ENCODE measurements at places on chromosomes 1 and 21.

GRCh38 chr1:29237129-29237821 is 953 bp downstream of the PTPRU start:
- DNase-seq = no peak

DNA sequence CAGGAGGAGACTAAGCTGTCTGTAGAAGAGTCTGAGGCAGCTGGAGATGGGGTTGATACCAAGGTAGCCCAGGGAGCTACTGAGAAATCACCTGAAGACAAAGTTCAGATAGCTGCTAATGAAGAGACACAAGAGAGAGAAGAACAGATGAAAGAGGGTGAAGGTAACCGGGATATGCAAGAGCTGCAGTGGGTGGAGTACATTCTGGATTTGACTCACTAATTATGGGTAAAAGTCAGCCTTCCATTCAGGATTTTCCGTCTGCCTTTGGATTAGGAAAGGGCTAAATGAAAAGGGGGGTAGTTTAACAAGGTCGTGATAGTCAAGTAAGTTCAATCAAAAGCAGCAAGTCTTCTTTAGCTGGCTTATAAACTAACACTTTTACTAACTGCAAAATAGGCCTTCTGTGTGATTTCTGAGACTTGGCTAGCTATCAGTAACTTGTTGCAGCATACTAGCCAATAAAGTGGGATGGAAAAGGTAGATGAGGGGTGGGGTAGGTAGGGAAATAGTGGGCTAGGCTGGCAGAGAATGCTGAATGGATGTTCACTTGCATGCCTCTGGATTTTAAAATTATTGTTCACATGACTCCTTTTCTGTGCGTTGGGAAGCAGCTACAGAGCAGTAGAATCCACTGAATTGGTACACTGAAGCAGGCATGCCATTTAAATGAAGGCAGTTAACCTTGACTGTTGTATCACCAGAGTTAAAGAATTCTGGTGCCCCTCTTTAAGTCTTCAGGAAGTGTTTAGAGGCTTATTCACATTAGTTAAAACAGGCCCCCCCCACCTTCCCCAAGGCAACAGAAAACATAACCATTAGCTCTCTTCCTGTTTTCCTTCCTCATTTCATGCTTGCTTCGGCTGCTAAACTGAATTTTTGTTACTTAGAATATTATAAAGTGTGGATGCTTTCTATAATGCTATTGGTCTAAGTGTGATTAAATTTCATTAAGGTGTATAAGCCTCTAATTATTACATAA is 15.4 kb downstream of the CCDC17 start:
- DNase-seq = no peak

- DNase-seq = no peak
These were observed 430.0 kb upstream of the RUNX1 start for GRCh38 chr21:35479065-35479448.

DNA sequence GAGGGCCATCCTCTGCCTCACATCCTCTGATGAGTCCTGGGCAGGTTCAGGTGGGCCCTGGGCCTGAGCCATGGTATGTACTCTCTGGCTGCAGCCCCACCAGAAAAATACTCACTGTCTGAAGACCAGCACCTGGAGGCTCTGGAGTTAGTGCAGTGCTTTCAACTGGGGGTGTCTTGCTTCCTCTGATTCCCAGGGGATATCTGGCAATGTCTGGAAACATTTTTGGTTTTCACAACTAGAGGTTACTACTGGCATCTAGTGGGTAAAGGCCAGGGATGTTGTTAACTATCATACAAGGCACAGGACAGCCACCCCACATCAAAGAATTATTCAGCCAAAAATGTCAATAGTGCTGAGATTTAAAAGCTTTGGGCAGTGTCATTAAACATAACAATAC is 152.7 kb downstream of the HIVEP3 start:
- DNase-seq = no peak

GRCh38 chr1:200107004-200107470 is 79.5 kb downstream of the NR5A2 start:
- no peak for DNase-seq

DNA sequence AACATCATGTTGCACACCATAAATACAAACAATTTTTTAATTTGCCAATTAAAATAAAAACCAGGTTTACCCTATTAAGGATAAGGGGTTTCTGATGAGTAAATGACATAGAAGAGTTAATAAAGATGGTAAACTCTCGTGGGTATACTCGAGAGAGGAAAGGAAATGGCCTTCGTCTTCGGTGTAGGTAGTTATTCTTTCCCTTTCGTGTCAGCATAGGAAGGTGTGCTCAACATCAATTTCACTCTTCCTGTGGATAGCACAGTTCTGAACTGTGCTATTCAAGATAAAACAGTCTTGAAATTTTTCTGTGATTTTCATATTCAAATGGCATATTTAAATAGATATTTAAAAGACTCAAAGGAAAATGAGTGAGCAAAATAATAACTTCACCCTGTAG is 98.2 kb downstream of the RGL1 start:
- no peak for DNase-seq

- DNase-seq = no peak
These were observed 37.7 kb upstream of the GPR37L1 start for GRCh38 chr1:202084791-202085681.

DNA sequence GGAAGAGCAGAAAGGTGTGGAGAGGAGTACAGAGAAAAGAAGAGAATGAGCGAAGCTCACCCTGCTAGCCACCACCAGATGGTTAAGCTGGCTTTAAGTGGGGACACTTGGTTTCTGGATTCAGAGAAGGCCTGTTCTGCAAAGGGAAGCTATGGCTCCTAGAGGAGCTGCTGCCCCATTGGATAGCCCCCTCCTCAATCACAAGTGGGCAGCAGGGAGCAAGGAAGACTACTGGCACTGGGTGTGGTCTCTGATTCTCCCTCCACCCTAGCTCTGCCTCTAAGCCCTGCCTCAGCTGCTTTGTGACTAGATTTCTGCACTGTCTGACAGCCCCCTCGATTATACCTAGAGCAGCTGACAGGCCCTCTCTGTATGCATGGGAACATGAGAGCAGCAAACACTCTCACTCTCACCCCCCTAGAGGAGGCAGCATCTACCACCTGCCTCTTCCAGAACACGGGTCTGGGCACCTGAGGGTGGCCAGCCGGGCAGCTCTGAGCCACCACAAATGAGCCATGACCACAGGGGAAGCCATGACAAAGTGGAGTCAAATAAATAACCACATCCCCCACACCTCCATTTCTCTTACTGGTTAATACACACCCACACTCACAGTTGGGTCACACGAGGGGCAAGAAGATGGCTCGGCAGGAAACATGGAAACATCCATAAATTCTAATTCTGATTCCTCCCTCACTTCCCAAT is 13.6 kb downstream of the PLEKHA6 start:
- no peak for DNase-seq

DNA sequence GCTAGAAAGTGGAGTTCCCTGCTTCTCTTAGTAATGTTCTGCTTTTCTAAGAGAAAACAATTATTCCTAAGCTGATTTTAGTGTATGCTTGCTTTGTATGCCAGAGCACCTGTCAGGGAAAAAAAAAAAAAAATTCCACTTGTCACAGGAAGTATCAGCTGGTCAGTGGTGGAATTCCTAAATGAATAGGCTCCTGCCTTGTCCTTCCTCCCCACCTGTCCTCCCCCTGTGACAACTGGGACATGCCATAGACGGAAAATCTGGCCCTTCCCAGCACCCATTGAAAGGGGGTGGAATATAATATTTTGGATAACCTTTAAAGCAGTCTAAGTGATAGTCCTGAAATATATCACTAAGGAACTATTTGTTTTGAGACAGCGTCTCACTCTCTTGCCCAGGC is 10.8 kb downstream of the FNDC5 start:
- DNase-seq = no peak

- DNase-seq = no peak
These were observed 16.6 kb downstream of the CASZ1 start for GRCh38 chr1:10779841-10780240.

GRCh38 chr1:63414691-63415365 is 47.4 kb downstream of the ALG6 start:
- no peak for DNase-seq

GRCh38 chr1:20654104-20654690 is 7.0 kb downstream of the DDOST start:
- no peak for DNase-seq

DNA sequence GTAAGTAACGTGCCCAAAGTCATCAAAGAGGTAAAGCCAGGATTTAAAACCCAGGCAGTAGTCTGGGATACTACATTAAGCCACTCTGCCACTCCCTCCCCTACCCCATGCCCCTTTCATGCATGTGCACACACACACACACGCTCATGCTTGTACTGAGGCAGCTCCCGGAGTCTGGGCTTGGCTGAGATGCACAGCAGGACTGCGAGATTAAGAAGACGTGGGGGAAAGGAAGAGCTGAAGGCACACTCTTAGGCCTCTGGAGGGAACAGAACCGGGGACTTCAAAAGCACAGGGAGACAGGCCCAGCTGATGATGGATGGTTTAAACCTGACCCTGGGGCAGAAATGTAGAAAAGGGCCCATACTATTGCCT is 98.3 kb downstream of the GLIS1 start:
- DNase-seq = no peak

- DNase-seq = peak; percentile 76
These were observed 29.9 kb upstream of the RPTN start for GRCh38 chr1:152188673-152189591.

- no peak for DNase-seq
These were observed 176.9 kb upstream of the FMN2 start for GRCh38 chr1:239914751-239915231.

DNA sequence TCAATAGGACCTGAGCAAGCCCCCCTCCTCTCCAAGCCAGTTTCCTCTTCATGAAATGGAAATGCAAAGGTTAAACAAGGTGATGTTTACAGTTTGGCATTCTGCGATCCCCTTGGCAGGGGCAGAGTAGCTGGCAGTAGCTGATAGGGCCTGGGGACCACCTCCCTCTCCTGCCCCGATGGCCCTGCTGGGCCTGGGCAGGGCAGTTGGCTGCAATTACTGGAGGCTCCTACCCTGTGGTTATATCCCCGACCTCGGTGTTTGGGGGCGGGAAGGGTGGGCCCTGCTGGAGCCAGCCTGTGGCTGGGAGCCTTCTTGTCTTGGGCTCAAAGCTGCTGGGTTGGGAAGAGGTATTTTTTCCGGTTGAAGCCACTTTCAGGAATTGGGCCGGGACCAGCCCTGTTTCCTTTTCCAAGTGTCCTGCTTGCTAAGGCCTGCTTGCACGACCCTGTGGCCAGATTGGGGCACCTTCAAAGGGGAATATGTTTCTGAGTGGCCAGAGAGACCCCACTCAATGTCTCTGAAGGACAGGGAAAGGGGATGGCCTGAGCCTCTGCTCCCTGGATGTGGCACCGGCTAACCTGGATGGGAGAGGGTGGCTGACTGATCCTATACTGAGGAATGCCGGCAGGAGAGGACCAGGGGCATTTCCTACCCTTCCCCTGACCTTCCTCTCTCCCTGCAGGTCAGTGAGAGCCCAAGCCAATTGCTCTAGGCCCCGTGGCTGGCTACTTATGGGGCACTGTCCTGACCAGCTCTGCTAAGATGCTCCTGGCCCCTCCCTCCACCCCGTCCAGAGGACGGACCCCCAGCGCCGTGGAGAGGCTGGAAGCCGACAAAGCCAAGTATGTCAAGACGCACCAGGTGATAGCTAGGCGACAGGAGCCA is 1.9 kb downstream of the FAM110D start:
- DNase-seq = no peak

DNA sequence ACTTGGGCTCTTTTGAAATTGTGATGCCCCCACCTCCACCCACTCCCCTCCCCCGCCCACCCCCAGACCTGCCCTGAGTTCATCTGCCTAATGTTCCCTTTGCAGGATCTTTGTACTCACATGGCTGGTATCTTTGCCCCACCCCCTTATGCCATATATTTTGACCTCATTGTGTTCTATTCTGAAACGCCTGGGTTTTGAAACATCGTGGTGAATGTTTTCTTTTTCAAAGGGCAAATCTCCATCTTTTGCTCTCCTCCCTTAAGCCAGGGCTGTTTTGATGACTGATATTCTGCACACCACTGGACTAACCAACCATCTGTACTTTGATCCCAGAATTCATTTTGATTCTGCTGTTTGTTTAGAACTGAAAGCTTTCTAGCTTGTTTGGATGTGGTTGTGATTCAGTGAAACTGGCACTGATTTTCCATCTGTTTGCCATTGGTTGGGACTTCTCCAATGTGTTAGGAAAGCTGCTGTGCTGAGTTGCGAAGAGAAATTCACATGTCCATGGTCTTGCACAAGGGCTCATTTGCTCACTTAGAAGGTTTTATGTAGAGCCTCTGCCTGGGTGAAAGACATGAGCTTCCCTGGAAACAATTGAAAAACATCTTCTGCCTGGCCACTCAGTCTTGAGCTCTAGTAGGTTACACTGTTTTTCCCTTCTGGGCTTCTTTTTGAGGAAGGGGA is 16.5 kb downstream of the SMAP2 start:
- DNase-seq = no peak

DNA sequence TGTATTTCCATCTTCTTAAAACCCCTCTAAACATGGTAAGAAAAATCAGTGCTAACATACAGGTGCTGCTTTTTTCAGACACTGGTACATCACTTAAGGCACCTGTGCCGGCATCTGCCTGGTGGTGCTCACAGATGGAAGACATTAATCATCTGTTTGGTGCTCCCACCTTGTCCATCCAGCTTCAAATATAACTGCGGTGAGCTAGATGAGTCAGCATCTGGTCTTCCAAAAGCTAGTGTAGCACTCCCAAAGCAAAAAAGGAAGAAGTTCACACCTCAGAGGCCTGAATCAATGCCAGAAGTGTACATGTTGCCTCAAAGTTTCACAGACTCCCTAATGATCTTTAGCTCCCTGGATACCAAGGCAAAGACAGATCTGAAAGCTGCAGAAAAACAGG is 44.4 kb downstream of the TM2D1 start:
- DNase-seq = no peak

DNA sequence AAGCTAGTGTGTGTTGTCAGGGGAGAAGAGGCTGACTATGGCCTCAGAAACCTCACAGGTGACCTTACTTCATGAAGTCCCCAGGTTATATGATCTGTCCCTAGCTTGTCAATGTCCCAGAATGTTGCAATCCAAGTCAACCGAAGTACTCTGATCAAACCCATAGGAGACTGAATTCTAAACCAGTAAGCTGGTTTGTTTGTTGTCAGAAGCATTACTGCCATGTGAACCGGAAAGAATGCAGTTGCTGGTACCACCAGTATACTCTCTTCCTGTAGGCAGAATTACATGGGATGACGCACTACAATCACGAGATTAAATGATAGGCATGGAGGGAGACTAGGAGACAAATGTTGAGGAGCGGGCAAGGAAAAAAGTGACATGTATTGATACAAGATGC is 26.1 kb upstream of the MAN1A2 start:
- no peak for DNase-seq

DNA sequence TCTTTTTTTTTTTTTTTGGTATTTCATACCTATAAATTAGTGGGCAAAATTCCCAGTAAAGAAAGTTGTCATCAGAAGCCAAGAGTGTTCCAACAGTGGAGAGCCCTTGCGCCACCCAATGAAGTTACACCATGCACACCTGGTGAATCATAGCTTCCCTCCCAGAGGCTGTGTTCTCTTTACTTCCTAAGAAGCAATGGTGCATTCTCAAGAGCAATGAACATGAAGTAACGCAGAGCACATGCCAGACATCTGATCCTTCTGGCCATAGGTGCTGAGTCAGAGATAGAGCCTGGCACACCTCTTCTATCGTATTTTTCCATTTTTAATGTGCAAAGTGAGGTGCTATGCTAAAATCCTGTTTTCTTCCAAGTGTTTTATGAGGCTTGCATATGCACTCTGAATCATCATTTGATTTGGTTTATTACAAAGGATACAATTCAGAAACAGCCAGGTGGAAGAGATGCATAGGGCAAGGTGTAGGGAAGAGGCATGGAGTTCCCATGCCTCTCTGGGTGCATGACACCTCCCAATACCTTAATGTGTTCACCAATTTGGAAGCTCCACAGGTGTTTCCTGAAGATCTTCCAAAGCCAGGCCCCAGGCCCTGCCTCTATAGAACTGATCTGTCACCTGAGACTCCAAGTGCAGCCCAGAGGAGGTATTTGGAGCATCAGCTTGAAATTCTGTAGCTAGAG is 408.0 kb downstream of the SIPA1L2 start:
- no peak for DNase-seq
